ENCODE measurements at places on chromosomes 1 and 21. TPM values are rescaled to one million over a fixed set of nuclear protein-coding genes. Genes with fewer than 3 reads are reported as not detected.

CD1C gene
- total RNA-seq: not detected

IKBKE gene
- total RNA-seq: 7.3 TPM

- no peak overlapping the region for H3K4me3 ChIP-seq
- DNase-seq: peak; percentile 20
- H3K27me3 ChIP-seq: no peaks in the 10 kb centered on the region
- H3K27ac ChIP-seq: no peak overlapping the region
- no peaks in the 10 kb centered on the region for H3K4me1 ChIP-seq
Measured at GRCh38 chr1:167683641-167684502, 37.9 kb upstream of the MPZL1 start.

DNA sequence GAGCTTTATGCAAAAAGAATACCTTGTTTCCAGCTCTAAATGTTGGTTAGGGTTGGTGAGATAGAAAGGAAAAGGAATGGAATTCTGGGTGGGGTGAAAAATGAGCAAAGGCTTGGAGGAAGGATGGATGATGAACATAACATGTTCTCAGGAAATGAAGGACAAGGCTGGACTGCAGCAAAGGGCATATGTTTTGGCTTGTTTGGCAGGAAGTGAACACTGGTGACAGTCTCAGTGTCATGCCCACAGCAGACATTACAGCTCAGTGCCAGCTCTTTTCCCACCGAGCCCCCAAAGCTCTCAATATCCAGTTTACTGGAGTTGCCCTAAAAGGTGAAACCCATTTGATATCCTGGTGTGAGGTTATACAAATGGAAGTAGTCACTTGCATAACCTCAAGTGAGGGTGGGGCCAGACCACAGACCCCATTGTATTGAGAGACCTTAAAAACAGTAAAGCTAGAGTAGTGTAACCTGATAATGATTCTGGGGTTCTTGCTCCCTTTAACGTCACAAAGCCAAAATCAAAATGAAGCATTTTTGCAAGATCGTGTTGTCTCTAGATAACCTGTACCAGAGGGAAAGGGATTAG, 270.6 kb downstream of the NFIA start:
- no peaks in the 10 kb centered on the region for H3K27me3 ChIP-seq
- H3K4me1 ChIP-seq: no peaks in the 10 kb centered on the region
- no peak for DNase-seq

DNA sequence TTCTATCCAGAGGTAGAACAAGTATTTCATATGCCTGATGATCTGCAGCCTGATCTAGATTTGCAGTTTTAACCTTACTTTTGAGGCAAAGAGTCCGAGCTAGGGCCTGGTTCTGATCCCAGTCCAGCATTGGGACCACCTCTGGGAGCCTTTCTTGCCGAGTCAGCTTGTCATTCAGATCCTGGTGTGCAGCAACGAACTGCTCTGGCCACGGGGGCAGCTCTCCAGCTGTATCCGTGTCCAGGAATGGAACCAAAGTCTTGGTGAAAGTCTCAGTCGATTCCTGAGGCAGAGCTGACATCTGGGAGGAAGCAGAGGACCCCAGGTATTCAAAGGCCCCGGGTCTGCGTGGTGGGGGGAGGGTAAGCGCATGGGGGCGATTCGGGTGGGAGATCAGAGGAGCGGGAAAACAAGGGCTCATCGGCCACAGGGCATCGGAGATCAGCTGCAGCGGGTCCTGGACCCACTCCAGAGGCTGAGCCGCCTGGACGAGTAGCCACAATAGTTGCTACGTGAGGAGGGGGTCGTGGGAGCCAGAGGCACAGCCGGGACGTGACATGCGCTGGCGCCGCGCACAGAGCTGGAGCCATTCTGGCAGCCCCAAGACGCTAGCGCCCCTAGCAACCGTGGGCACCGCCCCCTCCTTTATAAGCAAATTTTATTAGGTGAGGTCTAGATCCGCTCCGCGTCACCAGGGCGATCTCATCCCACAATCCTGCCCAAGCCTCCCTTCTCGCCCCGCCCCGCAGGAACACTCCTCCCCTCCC, 32.4 kb upstream of the BSDC1 start:
- H3K36me3 ChIP-seq: no peaks in the 10 kb centered on the region
- H3K27me3 ChIP-seq: no peaks in the 10 kb centered on the region
- no peak for DNase-seq
- no peak overlapping the region for H3K4me3 ChIP-seq
- no peak overlapping the region for H3K27ac ChIP-seq

FMO2 gene
- 0.70 TPM for total RNA-seq

DNA sequence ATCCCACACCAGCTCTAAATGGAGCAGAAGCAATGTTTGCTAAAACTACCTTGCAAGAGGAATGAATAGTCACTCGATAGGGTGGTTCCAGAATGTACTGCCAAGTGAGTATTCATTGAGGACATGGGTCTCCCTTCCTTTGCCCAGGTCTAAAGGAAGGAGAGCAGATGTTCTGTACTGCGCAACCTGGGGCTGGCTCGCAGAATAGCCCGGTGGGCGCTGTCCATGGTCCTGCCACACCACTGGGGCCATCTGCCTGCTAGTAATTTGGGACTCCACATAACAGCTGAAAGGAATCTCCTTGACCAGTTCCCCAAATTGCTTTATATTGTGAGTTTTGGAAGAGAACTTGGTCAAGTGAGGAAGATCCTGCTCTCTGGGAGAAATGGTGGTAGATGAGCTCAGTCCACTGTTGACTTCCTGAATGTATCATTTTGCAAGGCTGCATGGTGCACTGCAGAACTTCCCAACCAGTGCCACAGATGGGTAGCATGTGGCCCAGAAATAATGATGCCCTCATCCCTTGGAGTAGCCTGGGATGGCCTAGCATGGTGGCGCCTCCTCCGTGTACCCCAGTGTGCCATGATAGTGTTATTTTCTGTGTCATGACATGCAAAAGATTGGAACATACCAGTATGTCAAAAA, 5.7 kb downstream of the SLC6A17 start:
- no peak overlapping the region for H3K4me3 ChIP-seq
- no peak overlapping the region for H3K27ac ChIP-seq
- peaks cover 44% of the 10 kb centered on the region for H3K27me3 ChIP-seq
- peak; percentile 87 for DNase-seq

DNA sequence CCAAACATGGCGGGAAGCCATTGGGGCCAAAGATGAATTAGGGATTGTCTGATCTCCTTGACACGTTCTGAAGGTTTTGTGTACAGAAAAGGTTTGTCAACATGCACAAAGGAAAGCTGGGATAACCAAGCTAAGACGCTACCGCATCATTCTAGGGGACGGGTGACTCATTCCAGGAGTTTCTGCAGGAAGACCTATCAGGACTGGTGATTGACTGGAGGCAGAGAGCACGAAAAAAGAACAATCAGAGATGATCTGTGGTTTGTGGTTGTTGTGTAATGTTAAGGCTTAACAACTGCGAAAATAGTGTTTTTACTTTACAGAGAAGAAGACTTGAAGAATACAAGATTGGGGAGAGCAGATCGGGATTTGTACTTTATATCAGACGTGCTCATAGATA, 22.2 kb upstream of the ERG start:
- peaks cover 4% of the 10 kb centered on the region for H3K27me3 ChIP-seq
- DNase-seq: no peak
- no peak overlapping the region for H3K4me3 ChIP-seq
- H3K36me3 ChIP-seq: no peaks in the 10 kb centered on the region
- no peaks in the 10 kb centered on the region for H3K4me1 ChIP-seq

GRCh38 chr1:115323366-115324004, 14.6 kb downstream of the NGF start:
- peak; percentile 62 for DNase-seq
- peak overlapping the region; percentile 69 for H3K27ac ChIP-seq
- H3K4me3 ChIP-seq: no peak overlapping the region
- no peaks in the 10 kb centered on the region for H3K36me3 ChIP-seq
- H3K27me3 ChIP-seq: no peaks in the 10 kb centered on the region

- no peaks in the 10 kb centered on the region for H3K36me3 ChIP-seq
- peaks cover 35% of the 10 kb centered on the region for H3K4me1 ChIP-seq
- no peaks in the 10 kb centered on the region for H3K27me3 ChIP-seq
Measured at GRCh38 chr1:54283635-54284385, 83.8 kb downstream of the MRPL37 start.

GRCh38 chr1:117017062-117017461, 15.5 kb downstream of the CD101 start:
- DNase-seq: no peak
- H3K4me1 ChIP-seq: no peaks in the 10 kb centered on the region
- H3K27me3 ChIP-seq: no peaks in the 10 kb centered on the region
- no peaks in the 10 kb centered on the region for H3K36me3 ChIP-seq
- H3K4me3 ChIP-seq: no peak overlapping the region

TDRD10 gene
- not detected for total RNA-seq

DNA sequence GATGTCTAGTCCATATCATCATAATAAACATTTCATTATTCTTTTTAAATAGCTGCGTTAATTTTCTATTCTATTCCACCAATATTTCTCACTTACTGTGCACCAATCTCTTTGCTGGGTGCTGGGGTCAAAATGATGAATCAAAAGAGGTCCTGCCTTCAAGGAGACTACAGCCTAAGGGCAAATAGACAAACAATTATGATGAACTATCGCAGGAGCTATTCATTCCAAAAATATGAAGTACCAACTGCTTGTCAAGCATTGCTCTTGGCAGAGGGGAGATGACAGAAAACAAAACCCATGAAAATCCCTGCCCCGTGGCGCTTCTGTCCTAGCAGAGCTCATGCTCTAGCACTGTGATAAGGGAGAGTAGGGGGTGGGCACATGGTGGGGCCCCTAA, 28.8 kb upstream of the SLC26A9 start:
- H3K4me3 ChIP-seq: no peak overlapping the region
- no peaks in the 10 kb centered on the region for H3K36me3 ChIP-seq
- H3K27me3 ChIP-seq: no peaks in the 10 kb centered on the region
- H3K27ac ChIP-seq: no peak overlapping the region
- no peak for DNase-seq

DNA sequence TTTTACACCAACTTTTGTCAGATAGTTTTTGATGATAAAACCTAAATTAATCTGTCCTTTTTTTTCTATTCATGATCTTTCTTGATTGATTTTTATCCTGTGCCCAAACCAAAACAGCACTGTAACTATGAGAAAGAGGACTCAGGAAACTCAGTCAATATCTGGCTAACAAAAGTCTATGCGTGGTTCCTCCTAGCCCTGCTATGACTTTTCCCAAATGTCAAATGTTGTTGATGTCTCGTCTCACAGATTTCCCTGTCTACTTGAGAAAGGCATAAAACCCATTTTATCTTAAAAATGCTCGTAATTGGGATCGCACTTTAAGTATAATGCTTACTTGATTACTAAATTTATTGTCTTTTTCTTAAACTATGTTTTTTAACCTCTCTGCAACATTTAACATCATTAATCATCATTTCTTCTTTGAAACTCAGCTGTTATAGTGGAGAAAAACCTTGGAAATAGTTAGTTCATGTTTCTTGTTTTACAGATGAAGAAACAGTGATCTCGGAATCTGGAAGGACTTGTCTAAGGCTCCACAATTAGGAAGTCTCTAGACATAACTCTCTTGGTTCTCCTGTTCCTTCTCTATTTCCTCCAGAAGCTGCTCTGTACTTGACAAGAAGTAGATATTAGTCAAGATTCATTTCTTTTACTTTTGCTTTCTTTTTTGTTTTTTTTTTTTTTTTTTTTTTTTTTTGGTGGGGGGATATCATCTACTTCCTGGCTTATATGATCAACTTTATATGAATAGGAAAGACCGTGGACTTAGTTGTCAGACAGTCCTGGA, 26.2 kb upstream of the PTPRC start:
- no peaks in the 10 kb centered on the region for H3K27me3 ChIP-seq
- no peak for DNase-seq
- H3K36me3 ChIP-seq: no peaks in the 10 kb centered on the region
- no peaks in the 10 kb centered on the region for H3K4me1 ChIP-seq

HTR1D gene
- total RNA-seq: 0.07 TPM

GRCh38 chr21:32712043-32712442, 15.8 kb downstream of the SYNJ1 start:
- no peak for DNase-seq
- H3K27ac ChIP-seq: no peak overlapping the region
- H3K36me3 ChIP-seq: no peaks in the 10 kb centered on the region
- no peaks in the 10 kb centered on the region for H3K4me1 ChIP-seq

DNA sequence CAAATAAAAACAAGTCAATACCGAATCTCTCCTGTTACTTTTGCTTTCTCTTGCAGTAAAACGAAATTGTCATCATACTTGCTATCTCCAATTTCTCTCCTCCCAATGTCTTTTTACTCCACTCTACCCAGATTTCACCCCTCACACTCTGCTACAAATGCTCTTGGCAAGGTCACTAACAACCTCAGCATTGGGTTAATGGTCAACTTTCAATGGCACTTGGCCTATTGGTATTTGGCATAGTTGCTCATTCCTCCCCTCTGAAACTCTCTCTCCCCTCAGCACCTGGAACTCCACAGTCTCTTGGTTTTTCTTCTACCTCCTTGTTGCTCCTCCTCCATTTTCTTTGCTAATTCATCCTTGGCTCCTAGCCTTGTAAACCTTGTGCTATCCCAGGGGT, 367.3 kb downstream of the PTPRU start:
- H3K27me3 ChIP-seq: no peaks in the 10 kb centered on the region
- no peak for DNase-seq
- no peaks in the 10 kb centered on the region for H3K36me3 ChIP-seq
- H3K4me3 ChIP-seq: no peak overlapping the region
- no peaks in the 10 kb centered on the region for H3K4me1 ChIP-seq

All from hepatocyte (in vitro differentiated cells).